Cerebellum (tissue), 4 donors: ENCODE measurements at places on chromosomes 2 and 18.
A peak's percentile ranks its signal among the peaks of the same experiment; 100 is the strongest.

DNA sequence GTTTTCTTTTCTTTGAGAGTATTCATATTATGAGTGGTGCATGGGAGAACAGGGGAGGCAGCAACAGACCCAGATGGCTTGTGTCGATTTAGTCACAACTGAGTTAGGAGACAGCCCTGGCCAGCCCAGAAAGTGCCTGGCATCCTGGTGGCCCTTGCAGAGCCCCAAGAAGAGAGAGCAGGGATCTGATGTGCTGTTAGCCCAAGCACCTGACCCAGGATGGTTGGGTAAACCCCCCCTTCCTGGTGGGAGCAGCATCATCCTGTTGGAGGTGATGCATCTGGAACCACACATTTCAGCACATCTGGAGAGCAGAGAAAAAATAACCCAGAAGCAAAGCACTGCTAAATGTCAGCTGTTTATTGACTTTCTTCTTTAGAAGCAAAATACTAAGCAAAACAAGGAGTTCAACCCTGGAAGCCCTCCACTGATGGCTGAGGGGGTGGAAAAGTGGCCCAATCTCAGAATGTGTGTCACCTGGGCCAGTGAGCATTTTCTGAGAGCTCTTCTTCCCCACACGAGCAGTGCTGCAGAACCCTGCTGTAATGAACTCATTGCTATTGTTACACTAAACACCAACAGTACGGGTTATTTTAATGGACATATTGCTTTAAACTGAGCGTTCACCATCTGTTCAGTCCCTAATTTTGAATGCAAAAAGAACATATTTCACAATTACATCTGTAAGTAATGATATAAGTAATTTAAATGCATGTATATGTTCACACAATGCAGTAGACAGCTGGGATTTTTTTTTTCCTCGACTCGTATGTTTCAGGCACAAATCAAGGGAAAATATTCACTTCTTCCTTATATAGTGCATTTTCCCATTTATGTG lies 100.6 kb upstream of the SMIM21 start:
- DNase-seq: no peak

DNA sequence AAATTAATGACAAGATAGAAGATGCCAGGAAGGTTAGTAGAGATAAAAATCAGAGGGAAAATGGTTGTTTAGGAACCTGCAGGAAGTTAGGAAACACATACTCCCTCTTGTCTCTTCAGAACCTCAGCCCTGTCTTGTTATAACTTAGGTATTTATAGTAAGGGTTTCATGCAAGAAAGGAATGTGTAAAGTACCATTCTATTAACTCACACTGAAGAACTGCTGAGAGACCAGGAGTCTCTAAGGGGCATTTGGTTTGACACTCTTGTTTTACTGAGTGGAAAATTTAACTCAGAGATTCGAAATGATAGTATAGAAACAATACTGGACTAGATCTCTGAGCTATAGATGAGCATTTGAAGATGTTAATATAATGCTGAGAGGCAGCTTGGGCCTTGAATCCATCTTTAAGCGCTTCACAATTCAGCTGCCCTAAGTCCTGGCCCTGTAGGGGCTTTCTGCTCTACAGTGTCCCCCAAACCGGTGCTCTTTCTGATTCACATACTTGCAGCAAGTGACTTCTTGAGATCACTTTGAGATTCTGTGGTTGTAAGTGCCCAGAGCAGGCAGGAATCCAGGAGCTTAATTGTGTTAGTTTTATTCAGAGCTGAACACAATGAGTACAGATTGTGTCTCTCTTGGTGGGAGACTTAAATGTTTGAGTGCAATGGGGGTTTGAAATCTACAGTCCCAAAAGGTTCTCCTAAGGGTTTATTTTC lies 235.0 kb upstream of the RGPD4 start:
- no peak for DNase-seq

DNA sequence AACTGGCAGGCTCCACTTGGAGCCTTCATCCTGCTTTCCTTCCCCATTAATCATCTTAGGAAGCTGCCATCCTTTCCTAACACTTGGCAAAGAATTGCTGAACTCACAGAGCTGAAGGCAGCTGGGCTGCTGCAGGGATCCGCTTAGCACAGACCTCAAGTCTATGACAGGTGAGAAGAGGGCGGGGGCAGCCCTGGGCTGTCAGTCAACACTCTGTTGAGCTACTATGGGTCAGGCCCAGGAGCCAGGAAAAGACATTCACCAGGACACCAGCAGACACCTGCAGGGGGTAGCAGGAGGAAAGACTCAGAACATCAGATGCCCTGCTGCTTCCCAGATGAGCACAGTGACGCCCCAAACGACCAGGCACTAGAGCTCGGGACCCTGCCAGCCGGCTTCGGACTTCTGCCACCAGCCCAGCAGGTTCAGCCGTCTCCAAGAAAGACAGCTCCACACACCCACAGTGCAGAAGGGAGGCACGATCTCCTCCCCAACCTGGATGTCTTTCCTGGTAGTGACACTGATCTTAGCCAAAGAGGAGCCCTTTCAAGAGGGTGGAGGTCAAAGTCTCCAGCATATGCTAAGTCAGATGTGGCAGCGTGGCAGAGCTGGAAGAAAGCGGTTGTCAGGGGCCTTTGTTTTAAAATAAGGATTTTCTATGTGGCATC lies 55.2 kb downstream of the SNORC start:
- no peak for DNase-seq

- DNase-seq: no peak
Observed at GRCh38 chr2:169729274-169729605, 4.4 kb upstream of the KLHL23 start.

DNA sequence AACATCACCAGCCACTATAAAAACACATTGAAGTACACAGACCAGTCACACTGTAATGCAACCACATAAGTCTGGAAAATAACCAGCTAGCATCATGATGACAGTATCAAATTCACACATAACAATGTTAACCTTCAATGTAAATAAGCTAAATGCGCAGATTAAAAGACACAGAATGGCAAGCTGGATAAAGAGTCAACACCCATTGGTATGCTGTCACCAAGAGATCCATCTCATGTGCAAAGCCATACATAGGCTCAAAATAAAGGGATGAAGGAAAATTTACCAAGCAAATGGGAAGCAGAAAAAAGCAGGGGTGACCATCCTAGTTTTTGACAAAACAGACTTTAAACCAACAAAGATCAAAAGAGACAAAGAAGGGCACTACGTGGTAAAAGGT lies 110.8 kb downstream of the NR4A2 start:
- DNase-seq: no peak

GRCh38 chr2:207321514-207321913 lies 155.8 kb upstream of the KLF7 start:
- no peak for DNase-seq

DNA sequence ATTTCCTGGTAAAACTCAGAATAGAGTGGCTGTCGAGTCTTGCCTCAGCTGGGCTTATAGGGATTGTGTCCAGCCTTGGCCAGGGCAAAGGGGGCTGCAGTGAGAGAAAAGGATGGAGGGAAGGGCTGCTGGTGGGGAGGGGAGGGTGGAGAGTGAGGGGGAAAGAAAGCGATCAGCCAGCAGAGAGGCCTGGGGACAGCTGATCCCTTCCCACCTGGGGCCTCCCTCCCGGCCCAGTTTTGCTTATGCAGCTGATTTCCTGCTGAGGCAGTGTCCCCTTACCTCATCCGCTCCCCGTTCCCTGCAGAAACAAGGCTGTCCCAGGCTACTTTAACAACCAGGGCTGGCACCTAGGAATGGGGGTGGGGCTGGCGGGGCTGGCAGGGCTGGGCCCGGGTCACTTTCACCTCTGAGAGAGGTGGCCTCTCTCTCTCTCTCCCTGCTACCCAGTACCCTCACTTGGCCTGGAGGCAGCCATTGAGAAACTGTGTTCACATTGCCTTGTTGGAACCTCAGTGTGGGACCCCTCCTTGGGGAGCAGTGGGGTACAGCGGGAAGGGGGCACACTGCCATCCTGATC lies 12.2 kb upstream of the GMPPA start:
- no peak for DNase-seq

DNA sequence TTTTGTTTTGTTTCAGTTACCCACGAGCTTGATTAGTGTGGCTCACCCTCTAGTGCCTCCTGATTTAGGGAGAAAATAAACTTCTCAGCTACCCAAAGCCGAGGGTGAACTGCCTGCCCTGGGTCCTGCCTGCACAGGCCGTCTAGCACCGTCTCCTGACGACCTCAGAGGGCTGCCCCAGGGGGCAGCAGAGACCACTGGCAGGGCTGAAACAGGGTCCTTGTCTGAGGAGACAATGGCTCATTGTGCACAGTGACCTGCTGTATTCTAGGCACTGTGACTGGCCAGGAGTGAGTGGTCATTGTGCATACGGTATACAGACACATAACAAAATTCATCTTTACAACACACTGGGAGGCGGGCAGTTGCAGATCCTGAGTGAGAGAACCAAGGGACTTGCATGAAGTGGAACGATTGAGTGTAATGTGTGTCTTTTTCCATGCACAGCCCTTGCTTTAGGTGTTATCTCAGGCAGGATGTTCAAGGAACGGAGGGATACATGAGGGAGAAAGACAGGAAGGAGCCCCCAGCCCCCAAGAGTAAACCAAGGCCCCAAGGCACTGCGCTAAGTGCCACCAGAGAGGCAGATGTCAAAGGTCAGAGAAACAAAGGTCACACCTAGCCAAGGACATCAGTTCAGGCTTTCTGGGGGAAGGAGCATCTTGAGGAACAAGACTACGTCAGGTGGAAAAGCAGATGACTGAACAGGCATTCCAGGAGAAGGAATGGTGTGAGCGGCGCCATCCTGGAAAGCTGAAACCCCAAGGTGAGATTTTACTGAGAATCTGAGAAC lies 421.3 kb downstream of the LPIN1 start:
- no peak for DNase-seq

DNA sequence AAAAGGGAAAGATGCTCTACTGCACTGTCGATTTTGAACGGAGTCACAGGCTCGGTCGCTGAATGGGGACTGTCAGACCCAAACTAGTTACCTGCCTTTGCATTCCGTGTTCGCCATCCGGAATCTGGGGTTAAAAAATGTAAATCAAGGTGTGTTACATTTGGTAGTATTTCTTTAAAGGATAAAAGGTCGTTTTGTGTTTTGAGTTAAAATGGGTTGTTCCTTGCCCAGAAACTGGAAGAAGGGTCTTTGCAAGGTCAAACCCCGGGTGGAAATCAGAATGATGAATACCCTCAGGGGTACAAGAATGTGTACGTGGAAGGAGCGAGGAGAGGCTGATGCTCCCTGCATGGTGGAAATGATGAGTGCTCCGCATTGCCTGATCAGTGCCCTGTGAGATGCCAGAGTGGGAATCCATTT lies 1.0 kb downstream of the VSNL1 start:
- DNase-seq: peak; percentile 26
